Stimulated activated naive CD4-positive, alpha-beta T cell (primary cell): ENCODE measurements at places on chromosomes 1 and 21.

DNA sequence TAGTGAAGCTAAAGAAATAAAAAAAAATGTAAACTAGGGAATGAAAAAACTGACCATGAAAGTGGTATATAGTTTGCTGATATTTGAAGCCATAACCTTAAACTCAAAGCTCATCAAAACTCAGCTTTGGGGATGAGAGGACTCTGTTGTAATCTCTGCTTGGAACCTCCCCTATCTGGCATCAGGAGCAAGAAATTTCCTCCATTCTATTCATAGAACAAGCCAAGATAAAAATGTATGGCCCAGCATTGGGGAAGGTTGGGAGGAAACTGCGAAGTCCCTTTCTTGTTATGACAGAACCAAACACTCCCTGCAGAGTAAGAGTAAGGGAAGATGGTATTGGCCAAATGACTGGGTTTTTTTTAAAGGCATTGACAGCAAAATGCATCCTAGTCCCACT lies 35.6 kb downstream of the MCOLN2 start:
- DNase-seq = no peak

DNA sequence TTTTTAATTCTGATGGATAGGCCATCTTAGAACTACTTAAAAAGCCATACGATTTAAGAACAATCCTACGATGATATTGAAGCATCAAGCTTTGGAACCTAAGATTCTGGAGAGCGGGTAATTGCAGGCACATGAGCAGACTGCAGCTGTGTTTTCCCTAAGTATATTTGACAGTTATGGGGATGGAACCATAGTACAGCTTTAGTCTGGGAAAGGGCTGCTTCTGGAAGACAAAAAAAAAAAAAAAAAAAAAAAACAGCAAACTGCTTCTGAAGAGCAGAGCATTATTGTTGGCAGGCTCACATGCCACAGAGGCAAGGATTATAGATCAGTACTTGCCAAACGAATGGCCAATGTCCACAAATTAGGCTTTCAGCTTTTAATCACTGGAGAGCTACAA lies 1618.7 kb downstream of the AMY1C start:
- no peak for DNase-seq

DNA sequence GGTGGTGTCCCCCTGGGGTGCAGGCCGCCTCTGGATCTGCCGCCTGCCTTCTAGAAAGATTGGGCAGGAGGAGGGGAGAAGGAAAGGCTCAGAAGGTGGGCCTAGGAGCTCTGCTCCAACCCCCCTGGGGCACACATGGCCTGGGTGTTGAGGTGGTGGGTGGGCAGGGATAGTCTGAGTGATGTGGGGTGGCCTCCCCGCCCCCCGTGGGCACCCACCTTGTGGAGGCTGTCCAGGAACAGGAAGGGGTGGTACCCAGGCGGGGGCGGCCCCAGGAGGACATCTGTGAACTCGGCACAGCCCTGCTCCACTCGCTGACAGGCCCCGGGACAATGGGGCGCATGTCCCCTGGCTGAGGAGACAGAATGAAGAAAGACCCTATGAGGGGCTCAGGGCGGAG lies 54.9 kb downstream of the MORN1 start:
- no peak for DNase-seq

DNA sequence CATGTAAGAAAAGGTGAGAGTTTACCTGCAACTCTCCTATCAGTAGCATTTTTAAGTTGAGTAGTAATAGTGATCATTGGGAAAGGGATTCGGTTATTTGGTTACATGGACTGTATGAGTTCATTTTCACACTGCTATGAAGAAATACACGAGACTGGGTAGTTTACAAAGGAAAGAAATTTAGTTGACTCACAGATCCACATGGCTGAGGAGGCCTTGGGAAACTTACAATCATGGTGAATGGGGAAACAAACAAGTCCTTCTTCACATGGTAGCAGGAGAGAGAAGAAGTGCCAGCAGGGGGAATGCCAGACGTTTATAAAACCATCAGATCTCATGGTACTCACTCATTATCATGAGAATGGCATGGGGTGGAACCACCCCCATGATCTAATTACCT lies 59.3 kb upstream of the FBXO28 start:
- no peak for DNase-seq

GRCh38 chr21:42861848-42862400 lies 17.4 kb downstream of the WDR4 start:
- DNase-seq = no peak

- DNase-seq = no peak
Observed at GRCh38 chr1:205274041-205274691, 46.4 kb downstream of the TMCC2 start.

- no peak for DNase-seq
Observed at GRCh38 chr1:236484310-236484971, 39.3 kb upstream of the LGALS8 start.

DNA sequence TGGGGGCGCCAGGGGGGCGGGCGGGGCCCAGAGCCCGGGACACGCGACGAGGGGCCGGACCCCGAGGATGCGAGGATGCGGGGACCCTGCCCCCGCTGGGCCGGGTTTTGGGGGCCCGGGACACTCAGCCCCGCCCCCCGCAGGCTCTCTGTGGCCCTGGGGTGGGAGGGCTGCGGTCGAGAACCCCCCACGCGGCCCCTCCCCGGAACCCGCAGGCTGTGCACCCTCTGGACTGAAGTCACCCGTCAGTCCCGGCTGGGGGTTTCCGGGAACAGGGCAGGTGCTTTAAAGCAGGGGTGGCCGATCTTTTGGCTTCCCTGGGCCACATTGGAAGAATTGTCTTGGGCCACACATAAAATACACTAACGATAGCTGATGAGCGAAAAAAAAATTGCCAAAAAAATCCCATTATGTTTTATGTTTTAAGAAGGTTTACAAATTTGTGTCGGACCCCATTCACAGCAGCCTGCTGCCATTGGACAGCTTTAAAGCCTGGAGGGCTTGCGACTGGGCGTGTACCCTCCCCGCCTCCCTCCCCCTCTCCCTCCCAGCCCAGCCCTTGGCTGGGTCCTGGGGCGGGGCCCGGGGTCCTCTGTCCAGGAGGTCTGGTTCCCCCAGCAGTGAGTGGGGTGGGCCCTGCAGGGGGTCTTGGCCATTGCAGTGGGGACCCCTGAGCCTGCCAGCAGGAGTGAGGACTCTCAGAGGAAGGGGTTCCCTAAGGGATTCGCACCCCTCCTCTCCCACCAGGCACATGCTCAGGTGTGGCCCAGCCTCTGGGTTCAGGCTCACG lies 21.6 kb upstream of the C1orf159 start:
- peak; percentile 56 for DNase-seq
